ENCODE measurements at places on chromosomes 12 and 14.

GRCh38 chr12:16020031-16020430 is 108.9 kb downstream of the DERA start:
- DNase-seq: no peak

GRCh38 chr12:63981343-63981742 is 136.8 kb downstream of the SRGAP1 start:
- no peak for DNase-seq

GRCh38 chr14:23984891-23985602 is 3.7 kb upstream of the DHRS4L2 start:
- no peak for DNase-seq

DNA sequence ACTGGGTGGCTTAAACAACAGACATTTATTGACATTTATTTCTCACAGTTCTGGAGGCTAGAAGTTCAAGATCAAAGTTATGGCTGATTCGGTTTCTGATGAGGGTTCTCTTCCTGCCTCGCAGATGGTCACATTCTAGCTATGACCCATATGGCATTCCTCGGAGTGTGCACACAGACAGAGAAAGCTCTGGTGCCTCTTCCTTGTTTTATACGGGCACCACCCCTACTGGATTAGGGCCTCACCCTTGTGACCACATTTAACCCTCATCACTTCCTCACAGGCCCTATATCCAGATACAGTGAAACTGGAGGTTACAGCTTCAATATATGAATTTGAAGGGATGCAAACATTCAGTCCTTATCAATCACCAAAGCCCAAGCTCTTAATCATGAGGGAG is 77.0 kb upstream of the OVCH1 start:
- no peak for DNase-seq

DNA sequence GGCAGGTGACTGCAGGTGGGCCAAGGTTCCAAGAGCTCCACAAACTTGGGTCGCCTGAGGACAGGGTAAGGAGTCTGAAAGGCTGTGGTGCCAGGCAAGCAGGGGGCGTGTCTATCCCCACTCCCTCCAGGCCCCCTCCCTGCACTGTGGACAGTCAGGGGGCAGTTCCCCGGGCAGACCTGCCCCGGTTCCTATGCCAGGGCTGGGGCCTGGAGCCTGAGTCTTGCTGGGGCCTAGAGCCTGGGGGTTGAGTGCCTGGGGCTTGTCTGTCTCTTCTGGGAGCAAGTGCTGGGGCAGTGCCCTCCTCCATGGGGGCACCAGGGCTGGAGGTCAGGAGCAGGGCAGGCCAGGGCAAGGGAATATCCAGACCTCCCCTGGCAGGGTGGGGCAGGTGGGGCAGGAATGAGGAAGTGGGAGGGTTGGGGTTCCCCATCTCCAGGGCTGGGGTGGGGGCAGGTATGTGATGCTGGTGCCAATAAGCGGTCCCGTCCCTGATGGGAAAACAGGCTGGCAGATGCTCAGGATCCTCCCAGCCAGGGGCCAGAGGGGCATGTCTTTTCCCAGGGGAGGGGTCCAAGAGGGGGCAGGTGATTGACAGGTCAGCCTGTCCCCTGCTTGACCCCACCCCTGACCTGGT is 11.9 kb upstream of the TNFAIP2 start:
- no peak for DNase-seq

- no peak for DNase-seq
These were observed 72.4 kb downstream of the MAP1LC3B2 start for GRCh38 chr12:116631619-116632018.

- DNase-seq: no peak
These were observed 157.8 kb upstream of the NUDT4 start for GRCh38 chr12:93219947-93220346.

DNA sequence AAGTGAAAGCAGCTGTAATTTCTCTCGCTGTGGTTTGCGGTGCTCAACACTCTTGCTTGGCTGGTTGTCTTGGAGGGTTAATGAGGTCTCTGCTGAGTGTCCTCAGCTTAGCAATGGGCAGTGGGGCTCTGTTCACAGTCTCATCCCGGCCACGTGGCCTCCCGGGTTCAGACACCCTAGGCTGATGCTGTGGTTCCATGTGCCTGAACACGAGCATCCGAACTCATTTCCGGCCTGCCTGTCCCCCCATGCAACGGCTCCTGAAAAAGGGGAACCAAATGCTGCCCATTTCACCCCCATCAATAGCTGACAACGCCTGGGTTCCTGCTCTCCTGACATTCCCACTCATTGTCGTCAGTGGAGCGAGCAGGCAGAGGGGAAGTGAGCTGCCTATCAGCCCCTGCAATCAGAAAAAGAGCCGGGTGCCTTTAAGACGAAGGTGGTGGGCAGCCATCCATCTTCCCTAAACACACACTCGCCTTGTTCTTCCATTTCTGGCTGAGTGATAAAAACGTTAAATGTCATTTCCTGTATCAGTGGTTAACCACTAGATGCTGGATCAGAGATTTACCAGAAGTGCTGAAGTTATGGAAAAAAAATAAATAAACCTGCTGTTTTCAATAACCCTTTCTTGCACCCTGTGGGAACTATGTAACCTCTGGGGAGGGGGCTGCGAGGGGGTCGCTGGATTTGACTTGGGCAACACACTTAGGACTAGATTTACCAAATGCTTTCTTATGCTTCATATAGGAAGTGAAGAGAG is 60.3 kb upstream of the BCL2L14 start:
- no peak for DNase-seq
